ENCODE measurements at places on chromosomes 7 and 10.

GRCh38 chr10:91307489-91307888, 87.0 kb downstream of the PCGF5 start:
- DNase-seq = no peak

DNA sequence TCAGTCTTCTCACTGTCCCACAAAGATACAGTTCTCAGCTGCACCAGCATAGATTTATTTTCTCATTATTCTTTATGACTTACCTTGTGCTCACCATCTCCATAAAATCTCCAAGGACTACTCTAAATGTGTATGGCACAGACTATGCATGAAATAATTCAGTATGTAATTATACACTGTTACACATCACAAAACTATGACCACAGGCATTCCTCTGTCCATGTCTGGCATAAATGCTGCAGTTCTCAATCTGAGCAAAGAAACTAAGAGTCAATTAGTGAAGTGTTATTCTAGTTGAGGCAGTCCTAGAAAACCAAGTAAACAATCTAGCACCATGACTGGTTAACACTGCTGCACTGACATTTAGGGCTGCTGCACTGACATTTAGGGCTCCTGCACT, 2.7 kb downstream of the CYCS start:
- DNase-seq = no peak

GRCh38 chr7:86908948-86909347, 150.5 kb downstream of the ELAPOR2 start:
- DNase-seq = no peak

- no peak for DNase-seq
Observed at GRCh38 chr7:101494602-101495329, 132.1 kb downstream of the COL26A1 start.

DNA sequence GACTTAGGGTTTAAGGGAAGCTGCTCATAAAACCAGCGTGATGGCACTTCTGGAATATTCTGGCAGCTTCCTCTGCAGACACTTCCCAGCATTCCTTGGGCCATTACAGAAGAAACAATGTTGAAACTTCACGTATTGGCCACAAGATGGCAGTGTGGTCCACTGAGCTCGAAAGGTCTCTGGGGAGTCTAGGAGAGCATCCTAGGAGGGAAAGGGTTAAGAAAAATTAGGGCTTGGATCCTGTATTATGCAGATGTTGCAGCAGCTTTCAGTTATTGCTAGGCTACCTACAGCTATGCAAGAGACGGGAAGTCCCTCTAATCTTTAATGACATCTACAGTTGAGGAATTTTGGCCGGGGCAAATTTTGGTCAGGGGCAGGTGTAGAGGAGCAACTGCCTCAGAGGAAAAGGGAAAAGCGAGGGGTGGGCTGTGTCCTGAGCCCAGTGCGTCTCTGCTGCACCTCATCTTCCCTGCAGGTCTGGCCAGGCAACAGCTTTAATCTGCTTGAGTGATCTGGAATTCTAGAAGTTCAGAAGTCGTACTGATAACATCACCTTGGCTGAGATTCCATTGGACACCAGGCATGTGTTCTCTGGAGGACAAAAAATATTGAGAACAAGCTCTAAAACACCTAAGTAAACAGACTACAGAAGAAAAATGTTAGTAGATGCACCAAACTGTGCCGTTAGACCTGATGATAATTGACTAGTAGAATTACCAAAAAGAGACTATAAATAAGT, 220.8 kb upstream of the PRSS58 start:
- DNase-seq = no peak

DNA sequence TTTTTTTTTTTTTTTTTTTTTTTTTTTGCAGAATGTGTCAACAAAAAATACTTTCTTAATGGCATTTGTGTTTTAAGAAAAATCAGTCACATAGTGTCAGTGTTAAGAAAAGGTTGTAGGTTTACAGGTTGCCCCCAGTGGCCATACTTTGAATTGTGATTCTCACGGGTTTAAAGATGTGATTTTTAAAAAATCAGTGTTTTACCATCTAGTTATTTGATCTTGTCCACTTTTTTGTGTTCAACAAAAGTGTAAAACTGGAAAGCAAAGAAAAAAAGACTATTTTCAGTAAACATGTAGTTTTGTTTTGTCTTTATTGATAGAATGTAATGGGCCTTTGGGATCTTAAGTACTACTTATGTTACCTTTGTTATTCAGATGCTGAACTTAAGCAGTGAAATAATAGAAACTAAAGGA, 25.7 kb downstream of the SUV39H2 start:
- DNase-seq = no peak

- DNase-seq = no peak
Observed at GRCh38 chr10:105534086-105534485, 893.0 kb downstream of the SORCS3 start.

GRCh38 chr7:145082366-145083161, 246.7 kb upstream of the TPK1 start:
- DNase-seq = no peak

GRCh38 chr10:2471811-2472210, 595.5 kb upstream of the PFKP start:
- DNase-seq = no peak

- no peak for DNase-seq
Observed at GRCh38 chr7:16301291-16301690, 120.0 kb downstream of the CRPPA start.

DNA sequence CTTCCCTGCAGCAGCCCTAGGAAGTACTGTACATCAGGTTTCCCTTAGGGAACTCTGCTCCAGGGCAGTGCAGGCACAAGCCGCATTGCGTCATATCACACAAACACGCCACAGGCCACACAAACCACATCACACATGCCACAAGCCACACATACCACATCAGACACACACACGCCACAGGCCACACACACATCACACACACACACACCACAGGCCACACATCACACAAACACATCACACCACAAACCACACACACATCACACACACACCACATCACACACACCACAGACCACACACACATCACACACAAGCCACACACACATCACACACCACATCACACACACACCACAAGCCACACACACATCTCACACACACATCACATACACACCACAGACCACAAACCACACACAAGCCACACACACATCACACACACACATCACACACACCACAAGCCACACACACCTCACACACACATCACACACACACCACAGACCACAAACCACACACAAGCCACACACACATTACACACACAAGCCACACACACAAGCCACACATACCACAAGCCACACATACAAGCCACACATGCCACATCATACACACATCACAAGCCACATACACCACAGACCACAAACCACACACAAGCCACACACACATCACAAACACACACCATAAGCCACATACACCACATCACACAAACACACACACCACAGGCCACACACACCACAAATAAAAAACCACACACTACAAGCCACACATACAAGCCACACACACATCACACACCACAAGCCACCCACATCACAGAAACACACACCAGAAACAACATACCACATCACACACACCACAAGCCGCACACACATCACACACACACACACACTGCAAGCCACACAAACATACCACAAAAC, 53.4 kb downstream of the TMEM209 start:
- no peak for DNase-seq

GRCh38 chr10:132987671-132988571, 45.6 kb upstream of the CFAP46 start:
- DNase-seq = no peak

DNA sequence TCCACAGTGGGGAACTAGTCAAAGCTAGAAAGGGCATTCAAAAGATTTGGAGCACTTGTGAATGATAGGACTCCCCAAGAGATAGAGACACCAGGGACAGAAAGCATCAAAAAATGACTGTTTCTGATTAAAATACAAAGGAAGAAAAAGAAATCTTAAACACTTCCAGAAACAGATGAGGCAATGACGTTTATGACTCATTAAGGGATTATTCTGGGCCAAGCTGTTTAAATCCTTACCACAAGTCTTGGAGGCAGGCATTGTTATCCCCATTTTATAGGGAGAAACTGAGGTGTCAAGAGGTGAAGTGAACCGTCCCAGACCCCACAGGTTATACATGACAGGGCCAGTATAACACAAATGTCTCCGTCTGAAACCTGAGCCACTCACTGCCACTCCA, 68.3 kb upstream of the AMPH start:
- no peak for DNase-seq

DNA sequence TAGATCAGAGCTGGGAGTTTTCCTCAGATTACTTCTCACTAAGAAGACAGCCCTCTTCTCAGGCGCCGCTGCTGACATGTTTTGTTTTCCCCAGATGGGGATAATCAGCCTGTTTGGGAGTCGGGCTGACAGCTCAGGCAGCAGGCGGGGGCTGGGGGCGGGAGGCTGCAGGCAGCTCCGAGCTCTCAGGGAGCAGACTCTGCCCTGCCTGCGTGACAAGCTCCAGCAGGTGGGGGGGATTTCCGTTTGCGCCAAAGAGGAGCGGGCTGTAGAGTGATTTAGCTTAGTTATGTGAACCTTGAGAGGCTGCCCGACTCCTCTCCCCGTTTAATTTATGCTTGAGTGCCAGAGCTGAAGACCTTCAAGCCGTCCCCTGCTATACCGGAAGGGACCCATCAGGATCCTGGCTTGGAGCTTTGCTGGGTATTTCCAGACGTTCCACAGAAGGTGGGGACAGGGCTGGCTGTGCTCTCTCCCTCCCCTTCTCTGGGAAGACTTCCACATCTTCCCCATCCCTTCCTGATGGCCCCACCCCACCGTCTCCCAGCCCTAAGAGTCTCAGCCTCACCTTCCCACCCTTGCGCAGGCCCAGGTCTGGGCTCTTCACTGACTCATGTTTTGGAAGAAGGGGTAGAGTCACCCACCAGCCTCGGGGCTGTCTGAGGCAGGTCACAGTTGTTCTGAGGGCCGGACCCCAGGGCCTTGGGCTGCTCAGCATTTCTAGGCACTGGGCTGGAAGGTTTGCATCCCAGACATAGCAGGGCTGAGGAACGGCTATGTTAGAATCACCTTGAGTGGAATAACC, 24.7 kb upstream of the ADCYAP1R1 start:
- no peak for DNase-seq

- DNase-seq = no peak
Observed at GRCh38 chr7:2164646-2165045, 68.1 kb downstream of the MAD1L1 start.

GRCh38 chr7:32330602-32331001, 159.6 kb downstream of the LSM5 start:
- no peak for DNase-seq

GRCh38 chr7:68601826-68602225, 996.4 kb upstream of the AUTS2 start:
- no peak for DNase-seq

GRCh38 chr7:130940326-130940725, 206.3 kb upstream of the KLF14 start:
- DNase-seq = no peak

DNA sequence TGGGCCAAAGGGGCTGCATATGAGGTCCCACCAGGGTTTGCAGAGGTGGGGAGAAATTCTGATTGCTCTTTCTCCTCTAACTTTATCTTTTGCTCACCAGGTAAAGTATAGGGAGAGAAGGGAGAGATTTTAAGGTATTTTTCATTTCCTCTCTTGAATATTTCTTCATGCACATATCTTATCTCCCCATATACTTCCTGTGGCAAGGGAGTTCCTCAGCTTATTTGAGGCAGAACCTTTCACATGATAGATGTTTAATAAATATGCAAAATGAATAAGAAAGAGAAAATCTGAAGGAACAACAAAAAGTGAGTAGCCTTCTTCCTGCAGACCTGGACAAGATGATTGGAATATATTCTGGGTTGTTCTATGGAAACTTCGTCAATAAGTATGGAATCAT, 67.4 kb upstream of the PDCD4 start:
- DNase-seq = no peak

GRCh38 chr10:76192151-76192550, 760.7 kb downstream of the LRMDA start:
- no peak for DNase-seq

- no peak for DNase-seq
Observed at GRCh38 chr7:30898411-30898810, 13.2 kb upstream of the AQP1 start.

GRCh38 chr7:107946881-107947280, 55.9 kb downstream of the DLD start:
- DNase-seq = no peak

GRCh38 chr10:36157486-36157885, 515.4 kb upstream of the FZD8 start:
- DNase-seq = no peak

DNA sequence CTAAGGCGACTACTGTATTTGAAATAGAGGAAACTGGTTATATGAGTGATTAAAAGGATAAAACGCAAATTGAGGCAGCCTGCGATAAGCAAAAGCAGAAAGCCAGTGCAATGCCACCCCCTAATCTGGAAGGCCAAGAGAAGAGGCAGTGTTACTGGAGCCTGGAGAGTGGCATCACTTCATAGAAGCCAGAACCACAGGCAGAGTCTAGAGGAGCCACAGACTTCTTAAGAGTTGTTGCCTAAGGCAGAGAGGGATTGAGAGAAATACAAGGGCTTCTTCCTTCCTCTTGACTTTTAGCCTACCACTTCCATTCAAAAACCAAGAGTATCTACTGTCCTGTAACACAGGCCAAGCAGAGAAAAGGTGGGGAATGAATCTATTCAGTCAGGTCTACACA, 94.9 kb upstream of the SKAP2 start:
- no peak for DNase-seq

DNA sequence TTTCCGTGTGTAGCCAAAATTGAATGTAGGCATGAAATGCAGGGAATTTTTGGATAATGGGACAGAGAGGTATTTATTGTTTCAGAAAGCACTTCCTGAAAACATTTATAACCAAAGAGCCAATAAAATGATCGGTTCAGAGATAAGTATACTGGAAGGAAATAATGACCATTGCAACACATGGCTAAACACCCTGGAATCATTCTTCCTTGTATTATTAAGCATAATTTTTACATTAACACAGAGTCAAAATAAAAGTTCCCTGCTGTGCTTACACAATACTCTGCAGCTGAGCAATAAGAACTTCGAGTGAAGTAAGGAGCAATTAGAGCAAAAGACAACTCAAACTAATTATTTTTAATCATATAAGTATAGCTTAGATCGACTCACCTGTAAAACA, 648.3 kb downstream of the TNS3 start:
- no peak for DNase-seq

DNA sequence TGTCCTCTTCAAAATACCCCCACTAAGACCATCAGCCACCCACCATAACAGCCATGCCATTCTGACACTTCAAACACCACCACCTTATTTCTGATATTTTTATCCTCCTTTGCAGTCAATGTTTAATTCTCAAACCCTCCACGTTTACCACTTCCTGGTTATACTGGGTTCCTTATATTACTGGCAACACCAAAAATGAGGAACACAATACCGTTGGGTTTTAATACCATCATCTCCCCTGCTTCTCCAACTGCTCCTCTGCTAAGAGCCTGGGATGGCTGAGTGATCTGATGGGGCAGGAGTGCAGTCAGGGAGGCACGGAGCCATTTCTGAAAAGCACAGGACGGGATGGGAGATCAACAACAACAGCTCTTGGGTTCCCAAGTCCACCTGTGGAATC, 140.5 kb downstream of the CHCHD3 start:
- DNase-seq = no peak
